ENCODE measurements at places on chromosomes 4 and X.

GRCh38 chr4:40990236-40990898 lies 224.0 kb downstream of the APBB2 start:
- DNase-seq, result no peak

DNA sequence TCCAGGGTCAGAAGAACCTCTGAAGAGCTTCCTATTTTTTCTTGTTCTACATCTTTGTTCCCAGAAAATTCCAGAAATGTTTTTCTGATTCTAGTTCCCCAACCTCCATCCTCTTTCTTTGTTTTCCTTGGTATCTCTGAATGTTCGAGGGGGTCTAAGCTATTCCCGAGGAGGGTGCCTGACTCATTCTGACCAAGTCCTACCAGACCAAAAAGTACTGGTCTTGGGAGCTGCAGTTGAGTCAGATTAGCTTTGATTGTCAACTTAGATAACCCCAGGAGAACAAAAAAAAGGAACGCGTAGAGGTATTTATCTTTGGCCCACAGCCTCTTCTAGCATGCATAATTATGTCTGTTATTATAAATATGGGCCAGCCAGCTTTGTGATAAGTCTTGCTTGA lies 12.1 kb upstream of the TENM3 start:
- DNase-seq, result no peak

DNA sequence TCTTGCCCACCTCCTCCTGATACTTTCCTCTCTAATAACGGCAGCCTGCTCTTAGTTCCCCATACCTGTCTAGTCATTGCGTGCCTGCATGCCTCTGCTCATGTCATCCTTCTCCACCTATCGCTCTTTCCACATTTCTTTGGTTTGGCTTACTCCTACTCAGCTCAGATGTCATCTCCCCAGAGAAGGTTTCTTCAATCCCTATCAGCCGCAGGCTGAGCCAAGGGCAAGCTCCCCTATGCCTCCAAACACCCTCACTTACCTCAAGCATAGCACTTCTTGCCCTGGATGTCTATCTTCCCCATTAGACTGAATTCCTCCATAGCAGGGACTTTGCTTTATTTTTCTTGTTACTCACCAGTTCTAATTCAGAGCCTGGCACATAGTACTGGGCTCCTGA lies 26.6 kb downstream of the FRMD7 start:
- DNase-seq, result no peak

DNA sequence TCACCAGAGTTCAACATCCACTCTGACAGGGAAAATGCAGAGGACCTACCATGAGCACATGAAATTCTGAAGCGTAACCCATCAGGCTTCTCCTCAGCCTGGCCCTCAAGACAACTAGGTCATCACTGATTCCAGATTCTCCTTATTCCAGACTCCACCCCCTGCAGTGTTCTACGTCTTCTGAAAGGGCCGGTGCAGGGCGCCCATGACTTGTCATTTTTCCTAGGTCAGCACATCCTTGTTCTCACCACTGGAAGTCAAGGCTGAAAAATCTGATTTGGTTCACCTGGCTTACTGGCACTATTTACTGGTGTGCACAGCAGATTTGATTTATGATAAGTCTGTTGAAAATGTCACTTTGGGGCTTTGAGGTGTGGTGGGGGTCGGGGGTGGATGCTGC lies 140.9 kb upstream of the KLF3 start:
- DNase-seq, result no peak

GRCh38 chr4:85495621-85496020 lies 20.7 kb downstream of the ARHGAP24 start:
- DNase-seq, result no peak

GRCh38 chr4:35939751-35940150 lies 304.6 kb downstream of the ARAP2 start:
- DNase-seq, result no peak

DNA sequence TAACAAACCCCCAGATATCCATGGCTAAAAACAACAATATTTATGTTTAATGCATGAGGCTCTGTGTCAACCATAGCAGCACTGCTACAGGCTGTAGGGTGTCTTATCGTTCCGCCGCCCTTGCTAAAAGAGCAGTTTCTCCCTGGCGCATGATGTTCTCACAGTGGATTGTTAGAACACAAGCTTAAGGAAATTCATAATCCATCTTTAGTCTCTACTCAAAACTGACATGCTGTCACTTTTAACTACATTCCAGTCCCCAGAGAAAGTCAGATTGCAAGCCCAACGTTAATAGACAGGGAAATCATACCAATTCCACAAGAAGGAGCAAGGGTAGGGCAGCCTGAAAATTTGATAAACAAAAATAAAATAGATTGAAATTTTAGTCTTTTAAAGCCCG lies 1960.8 kb downstream of the PCDH7 start:
- no peak for DNase-seq

GRCh38 chr4:68324519-68325262 lies 25.2 kb downstream of the YTHDC1 start:
- no peak for DNase-seq

DNA sequence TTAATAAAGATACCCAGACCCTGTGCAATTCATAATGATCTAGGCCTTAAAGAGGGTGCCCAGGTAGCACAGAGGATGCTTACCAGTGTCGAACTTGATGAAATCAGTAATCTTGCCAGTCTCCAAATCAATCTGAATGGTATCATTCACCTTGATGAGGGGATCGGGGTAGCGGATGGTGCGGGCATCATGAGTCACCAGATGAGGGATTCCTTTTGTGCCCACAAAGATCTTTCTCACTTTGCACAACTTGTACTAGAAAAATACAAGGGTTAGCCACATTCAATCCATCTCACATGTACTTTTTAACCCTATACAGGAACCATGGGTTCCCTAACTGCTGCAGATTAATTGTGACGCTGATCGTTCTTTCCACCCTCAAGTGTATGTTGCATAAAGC lies 3.3 kb downstream of the RPS4X start:
- no peak for DNase-seq

DNA sequence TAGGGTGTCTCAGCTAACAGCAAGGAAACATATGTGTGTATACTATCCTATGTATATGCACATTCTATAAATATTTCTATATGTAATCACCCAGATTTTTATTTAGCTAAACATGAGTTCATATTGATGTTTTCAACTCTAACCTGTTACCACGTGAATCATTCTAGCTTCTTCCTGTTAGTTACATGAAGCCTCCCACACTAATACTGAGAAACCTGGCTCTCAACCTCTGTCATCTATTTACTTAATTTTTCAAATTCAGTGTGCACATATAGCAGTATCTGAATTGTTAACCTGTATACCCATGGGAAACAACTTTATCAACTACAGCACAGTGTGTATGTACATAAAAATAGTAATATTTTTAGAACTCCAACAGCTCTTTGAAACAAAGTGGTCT lies 57.3 kb downstream of the KLF8 start:
- DNase-seq, result no peak

DNA sequence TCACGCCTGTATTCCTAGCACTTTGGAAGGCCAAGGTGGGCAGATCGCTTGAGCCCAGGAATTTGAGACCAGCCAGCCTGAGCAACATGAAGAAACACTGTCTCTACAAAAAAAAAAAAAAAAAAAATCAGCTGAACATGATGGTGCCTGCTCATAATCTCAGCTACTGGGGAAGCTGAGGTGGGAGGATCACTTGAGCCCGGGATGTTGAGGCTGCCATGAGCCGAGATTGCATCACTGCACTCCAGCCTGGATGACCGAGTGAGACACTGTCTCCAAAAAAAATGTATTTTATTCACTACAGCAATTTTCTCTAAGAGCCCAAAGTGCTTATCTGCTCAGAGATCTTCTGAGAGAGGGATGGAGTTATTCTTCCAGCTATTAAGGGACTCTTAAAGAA lies 215.8 kb upstream of the PPP3CA start:
- no peak for DNase-seq

- no peak for DNase-seq
Observed at GRCh38 chrX:72358313-72358712, 52.6 kb upstream of the CITED1 start.

DNA sequence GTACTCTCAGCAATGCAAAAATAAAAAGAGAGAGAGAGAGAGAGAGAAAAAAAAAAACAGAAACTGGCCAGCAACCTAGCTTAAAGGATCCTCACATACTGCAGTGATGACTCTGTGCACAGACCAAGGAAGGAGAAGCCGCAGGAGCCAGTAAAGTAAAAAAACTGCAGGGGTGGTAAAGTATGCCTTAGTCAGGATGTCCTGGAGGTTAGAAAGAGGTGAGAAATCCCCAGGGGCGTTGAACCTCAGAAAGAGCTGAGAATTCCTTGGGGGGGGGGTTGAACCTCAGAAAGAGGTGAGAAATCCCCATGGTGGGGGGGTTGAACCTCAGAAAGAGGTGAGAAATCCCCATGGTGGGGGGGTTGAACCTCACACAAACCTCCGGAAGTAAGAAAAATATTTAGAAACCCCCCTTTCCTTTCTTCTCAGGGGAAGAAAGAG lies 48.0 kb downstream of the MAGEA9 start:
- DNase-seq, result no peak

GRCh38 chr4:95107635-95108034 lies 349.9 kb downstream of the BMPR1B start:
- no peak for DNase-seq

- no peak for DNase-seq
Observed at GRCh38 chr4:94660614-94661013, 97.1 kb upstream of the BMPR1B start.

DNA sequence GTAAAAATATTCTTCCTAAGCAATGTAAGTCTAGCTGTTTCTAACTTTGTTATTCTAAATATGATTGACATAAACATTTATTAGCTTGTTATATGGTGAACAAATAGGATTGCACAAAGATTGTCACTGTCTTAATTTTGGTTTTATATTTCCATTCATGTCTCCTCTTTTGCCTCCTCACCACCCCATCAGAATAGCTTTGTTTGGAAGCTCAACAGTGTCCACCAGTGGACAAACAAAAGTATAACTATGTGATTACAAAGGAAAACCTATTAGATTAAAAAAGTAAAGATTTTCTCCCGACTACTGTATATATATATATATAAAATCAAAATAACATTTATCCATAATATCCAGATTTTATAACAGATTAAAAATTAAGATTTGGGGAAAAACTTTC lies 468.2 kb downstream of the ZIC3 start:
- DNase-seq, result no peak

DNA sequence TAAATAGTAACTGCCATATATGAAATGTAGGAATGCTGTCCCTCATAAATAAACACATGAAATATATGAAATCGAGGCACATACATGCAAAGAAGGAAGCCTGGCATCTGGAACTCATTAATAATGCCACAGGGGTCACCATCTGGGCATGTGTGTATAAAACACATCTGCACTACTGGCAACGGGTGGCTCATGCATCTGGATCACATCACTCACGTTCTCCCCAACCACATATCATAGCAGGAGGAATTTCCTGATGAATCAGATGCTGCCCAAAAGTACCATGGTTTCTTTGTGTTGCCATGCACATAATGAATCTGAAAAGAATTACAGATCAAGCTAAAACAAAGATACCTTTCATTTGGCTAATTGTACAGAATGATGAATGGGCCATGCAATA lies 28.6 kb downstream of the RNF175 start:
- DNase-seq, result no peak

Data from activated T-cell treated with anti-CD3 and anti-CD28 coated beads, Interleukin-2, amount 50 U/mL, for 1 hour (primary cell).